ENCODE measurements at places on chromosomes 6 and 20. TPM values are rescaled to one million over a fixed set of nuclear protein-coding genes. Genes with fewer than 3 reads are reported as not detected.
A peak's percentile ranks its signal among the peaks of the same experiment; 100 is the strongest.

GRCh38 chr6:79947191-79948186, at the start of gene ELOVL4:
ELOVL4 (minus strand) TSS chr6:79947553; CDS start chr6:79947279, 274 bp downstream.
- DNase-seq = peak; percentile 26

DNA sequence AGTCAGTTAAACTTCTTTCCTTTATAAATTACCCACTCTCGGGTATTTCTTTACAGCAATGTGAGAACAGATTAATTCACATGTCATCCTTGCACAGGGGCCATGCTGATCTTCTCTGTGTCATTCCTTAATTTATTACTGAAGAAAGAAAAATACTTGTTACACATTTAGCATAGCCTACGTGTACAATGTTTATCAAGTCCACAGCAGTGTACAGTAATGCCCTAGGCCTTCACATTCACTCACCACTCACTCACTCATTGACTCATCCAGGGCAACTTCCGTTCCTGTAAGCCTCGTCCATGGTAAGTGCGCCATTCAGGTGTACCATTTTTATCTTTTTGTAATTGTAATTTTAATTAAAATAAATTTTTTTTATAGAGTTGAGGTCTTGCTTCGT, 73.6 kb downstream of the RSPH3 start:
- no peak for DNase-seq

DNA sequence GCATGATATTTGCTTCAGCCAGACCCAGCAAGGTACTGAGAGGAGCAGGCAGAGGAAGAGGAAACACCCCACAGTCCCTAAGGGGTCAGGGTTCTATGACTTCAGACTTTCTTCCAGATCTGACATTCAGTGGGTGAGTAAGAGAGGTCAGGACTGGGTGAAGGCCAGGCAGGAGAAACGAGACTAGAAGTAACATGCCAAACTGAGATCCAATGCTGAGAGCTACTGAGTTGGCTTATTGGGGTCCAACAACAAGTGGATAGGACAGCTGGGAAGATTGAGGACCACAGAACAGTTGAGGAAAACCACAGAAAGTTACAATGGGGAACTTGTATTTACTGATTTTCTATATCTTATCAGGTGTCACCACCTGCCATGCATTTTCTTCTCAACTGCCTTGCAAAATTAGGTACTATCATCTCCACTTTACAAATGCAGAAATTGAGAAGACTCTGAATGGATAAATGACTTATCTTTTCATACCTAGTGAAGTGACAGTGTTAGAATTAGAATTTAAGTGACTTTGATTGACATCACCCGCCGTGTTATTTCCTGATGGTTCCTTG, 43.8 kb upstream of the HIVEP1 start:
- DNase-seq = no peak

GRCh38 chr6:147063469-147064031, 140.7 kb upstream of the STXBP5 start:
- DNase-seq = no peak

- DNase-seq = no peak
Measured at GRCh38 chr6:111810294-111811131, 62.7 kb downstream of the FYN start.

- no peak for DNase-seq
Measured at GRCh38 chr20:49297605-49298530, 20.0 kb upstream of the ZNFX1 start.

GRCh38 chr20:64260239-64260638, 4.7 kb downstream of the PCMTD2 start:
- no peak for DNase-seq

BPIFA1 gene
- not detected for total RNA-seq

TFAP2A gene
- total RNA-seq = 0.43 TPM

BIRC7 gene
- not detected for total RNA-seq

PAK5 gene
- total RNA-seq = 1.0 TPM
